ENCODE measurements at places on chromosomes 4 and X. TPM values are rescaled to one million over a fixed set of nuclear protein-coding genes. Genes with fewer than 3 reads are reported as not detected.

DNA sequence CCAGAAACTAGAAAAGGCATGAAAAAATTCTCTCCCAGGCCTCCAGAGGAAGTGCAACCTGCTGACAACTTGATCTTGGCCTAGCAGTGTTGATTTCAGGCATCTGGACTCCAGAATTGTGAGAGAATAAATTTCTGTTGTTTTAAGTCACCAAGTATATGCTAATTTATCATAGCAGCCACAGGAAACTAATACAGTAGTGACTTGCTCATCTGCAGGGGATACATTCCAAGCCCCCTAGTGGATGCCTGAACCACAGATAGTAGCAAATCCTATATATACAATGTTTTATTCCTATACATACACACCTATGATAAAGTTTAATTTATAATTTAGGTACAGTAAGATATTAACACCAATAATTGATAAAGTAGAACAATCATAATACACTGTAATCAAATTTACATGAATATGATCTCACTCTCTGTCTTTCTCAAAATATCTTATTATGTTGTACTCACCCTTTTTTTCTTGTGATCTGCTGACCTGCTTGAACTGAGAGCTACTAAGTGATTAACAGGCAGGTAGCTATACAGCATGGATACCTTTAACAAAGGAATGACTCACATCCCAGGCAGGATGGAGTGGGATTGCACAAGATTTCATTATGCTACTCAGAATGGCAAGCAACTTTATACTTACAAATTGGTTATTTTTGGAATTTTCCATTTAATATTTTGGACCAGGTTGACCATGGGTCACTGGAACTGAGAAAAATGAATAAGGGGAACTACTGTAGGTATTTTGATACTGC, 501.1 kb downstream of the KCNIP4 start:
- DNase-seq: peak; percentile 73

DNA sequence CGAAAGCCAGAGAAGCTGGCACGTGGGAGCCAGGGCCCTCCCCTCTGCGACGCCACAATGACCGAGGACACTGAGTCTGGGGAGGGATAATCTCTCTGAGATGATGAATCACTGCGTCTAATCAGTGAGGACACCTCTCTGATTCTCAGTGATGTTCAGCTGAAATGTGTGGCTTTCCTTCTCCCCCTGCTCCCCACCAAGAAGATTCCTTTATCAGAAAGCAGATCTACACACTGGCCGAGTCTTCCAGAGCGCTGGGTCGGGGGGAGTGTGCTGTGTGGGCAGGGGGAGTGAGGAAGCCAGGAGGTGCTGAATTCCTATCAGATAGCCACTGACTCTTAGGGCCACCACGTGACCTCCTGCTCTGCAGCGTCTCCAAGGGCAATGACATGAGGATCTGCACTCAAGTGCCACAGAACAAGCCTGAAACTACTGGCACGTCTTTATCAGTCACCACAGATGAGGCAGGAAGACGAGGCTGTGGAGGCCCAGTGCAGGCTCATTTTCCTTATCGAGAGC, 89.2 kb downstream of the GATB start:
- no peak for DNase-seq

Gene SPANXC
- not detected for total RNA-seq

Gene BANK1
- 0.96 TPM for total RNA-seq

Gene ZNF827
- 16.6 TPM for total RNA-seq

- no peak for DNase-seq
Measured at GRCh38 chr4:85717847-85718246, 242.9 kb downstream of the ARHGAP24 start.

Gene ITIH6
- not detected for total RNA-seq

DNA sequence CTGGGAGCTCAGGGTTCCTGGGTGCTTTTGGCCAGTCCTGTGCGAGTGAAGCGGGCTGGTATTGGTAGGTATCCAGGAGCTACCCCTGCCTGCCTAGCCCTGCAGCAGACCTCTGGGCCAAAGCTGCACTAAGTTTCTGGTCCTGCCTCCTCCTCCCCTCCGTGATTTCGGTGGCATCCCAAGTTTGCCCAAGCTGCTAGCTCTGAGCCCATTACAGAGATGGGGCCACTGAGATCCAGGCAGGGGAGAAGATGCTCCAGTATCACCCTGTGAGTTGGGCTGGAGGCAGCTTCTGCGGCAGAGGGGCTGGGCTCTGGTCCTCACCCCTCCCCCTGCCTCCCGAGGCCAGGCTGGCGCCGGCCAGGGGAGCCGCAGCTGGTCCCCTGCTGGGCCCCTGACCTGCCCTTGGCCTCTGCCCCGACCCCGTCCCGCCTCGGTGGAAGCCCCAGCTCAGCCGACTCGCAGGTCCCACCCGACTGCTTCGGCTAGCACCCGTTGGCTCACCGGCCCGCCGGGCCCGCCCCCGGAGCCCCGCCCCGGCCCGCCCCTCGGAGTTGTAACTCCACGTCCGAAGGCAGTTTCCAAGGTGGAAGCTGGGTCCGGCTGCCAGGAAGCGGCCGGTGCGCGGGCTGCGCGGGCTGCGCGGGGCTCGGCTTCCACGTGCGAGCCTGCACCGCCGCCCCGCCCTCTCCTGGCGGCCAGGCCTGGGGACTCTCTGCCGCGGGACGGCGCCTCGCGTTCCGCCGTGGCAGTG, at the start of gene DUSP9:
DUSP9 (plus strand) TSS at position 584 of the 754 bp plus-strand sequence. CDS start 751 bp downstream, outside the sequence.
- no peak for DNase-seq

Gene TENM3
- total RNA-seq: 11.2 TPM

Gene ZCCHC18
- 1.5 TPM for total RNA-seq

Gene TNIP2
- total RNA-seq: 76.8 TPM
